AG04449 (cell line): ENCODE measurements at places on chromosomes 1 and 21.

- no peak for DNase-seq
These were observed 33.3 kb upstream of the PGBD5 start for GRCh38 chr1:230459465-230459864.

- DNase-seq: no peak
These were observed 351.0 kb downstream of the PDE4B start for GRCh38 chr1:66143651-66144050.

GRCh38 chr1:183517401-183517800 lies 45.1 kb downstream of the SMG7 start:
- no peak for DNase-seq

DNA sequence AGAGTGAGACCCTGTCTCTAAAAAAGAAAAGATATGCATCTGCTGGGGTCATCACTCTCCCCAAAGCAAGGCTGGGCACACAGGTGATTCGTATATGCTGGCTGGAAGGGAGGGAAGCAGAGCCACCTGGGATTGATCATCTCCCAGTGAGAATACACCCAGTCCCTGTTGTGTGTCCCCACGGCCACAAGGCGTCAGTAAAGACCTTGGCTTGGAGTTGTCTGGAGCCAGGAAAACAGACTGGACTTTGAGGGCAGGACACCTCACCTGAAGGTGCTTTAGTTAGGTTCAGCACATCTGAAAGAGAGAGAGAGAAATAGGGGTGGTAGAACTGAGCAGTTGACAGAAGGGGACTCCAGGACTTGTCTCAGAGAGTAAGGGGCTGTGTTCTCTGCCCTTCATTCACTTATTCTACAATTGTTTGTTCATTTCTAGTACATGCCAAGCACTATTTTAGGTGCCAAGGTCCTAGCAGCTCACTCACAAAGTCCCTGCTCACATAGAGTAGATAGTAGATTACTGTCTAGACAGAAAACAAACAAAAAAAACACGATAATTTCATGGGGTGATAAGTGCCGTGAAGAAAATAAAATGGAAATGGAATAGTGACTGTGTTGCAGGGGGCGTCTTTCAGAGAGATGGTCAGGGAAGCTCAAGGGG lies 13.5 kb downstream of the CITED4 start:
- no peak for DNase-seq

DNA sequence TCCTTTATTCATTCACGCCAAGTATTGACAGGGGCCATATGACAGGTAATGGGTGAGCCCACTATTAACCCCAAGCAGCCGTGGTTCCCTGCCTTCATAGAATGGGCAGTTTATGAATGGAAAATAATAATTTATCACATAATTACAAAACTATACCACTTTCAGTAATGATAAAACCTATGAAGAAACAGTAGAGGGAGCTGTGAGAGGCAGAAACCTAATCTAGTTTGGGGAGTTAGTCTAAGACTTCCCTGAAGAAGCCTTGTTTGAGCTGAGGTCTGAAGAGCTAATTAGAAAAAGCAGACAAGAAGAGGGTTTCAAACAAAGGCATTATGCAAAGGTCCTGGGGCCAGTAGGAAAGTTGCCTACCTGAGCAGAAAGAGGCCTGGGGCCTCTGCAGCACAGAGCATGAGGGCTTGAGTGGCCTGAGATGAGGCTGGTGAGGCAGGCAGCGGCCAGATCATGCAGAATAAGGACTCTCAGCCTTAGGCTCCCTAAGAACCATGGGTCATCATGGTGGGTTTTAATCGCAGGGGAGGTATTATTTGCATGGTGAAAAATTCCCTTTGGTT lies 142.8 kb downstream of the ATG4C start:
- DNase-seq: no peak

- DNase-seq: no peak
These were observed 91.0 kb downstream of the TEX35 start for GRCh38 chr1:178603926-178604325.

DNA sequence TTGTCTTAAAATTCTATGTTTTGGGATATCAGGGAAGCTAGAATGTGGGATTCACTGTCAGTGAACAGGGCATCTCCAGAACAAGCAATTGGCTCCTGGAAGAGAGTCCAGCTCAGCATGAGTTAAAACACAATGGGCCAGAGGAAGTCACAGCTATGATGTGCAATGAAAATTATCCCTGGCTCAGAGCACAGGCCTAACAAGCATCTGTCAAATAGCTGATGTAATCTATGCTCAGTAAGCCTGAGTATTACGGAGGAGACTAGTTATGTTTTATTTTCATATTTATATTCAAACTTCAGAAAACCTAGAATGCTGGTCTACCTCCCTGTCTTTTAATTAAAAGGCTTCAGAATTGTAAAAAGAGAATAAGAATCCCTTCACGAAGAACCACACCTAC lies 41.6 kb downstream of the PARP1 start:
- no peak for DNase-seq

DNA sequence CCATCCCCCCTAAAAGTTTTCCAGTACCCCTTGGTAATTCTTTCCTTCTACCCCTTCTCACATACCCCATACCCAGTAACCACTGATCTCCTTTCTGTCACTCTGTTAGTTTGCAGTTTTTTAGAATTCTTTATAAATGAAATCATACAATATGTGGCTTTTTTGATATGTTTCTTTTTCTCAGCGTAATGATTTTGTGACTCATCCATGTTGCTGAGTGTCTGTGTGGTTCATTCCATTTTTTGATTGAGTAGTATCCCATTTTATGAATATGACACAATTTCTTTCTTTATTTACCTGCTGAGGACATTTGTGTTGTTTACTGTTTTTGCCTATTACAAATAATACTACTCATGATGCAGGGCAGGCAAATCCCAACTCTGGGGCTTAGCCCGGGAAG lies 1605.3 kb downstream of the BRINP3 start:
- no peak for DNase-seq

DNA sequence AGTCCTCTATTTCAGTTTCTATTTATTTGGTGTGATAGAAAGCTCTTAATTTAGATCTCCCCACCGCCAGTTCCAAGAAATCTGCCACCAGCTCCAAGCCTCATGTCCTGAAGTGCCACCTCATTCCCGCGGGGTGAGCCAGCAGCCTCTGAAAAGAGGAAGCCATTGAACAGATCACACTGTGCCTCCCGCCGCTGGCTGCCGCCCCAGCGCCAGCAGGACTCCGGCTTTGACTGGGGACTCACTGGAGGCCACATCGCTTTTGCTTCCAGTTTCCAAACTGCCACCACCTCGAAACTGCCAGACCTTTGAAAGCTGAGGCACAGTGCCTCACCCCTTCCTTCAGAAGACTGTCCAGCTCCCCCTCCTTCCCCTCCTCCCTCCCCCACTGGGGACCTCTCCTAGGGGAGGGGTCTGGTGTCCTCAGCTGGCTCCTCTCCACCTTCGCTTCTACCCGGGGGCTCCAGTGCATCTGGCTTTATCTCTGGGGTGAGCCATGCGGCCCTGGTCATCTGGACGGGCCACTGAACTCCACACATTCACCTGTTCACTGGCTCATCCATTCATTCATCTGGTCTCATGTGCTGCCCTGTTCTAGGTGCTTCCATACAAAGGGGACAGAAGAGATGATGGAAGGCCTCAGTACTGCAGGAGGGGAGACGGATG lies 58.9 kb downstream of the VPS26C start:
- DNase-seq: no peak

- DNase-seq: no peak
These were observed 104.2 kb upstream of the ADAMTS5 start for GRCh38 chr21:27070861-27071670.

DNA sequence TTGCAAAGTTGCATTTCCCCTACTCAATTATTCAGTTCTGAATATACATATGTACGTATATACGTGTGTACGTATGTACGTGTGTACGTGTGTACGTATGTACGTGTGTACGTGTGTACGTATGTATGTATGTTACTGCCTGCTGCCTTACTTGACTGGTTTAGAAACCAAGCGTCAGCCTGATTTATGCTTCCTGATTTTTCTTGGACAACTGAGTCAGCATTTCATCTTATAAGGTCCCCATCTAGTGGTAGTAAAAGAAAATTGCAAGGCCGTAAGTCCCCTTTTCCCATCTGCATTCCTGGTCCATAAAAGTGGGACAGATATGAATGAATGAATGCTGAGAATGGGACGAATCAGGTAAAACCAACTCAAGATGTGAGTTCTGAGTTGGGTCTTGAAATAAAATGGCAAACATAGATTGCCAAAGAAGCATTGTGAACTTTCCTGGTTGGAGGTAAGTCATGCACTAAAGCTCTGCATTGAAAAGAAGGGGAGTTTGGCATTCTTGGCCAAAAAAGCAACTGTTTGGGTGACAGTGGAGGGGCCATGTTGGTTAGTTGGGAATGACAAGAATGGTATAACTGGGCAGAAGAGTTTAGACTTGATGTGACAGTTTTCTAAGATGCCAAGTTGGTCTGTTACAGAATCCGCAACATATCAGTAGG lies 76.4 kb upstream of the DNAH14 start:
- no peak for DNase-seq

DNA sequence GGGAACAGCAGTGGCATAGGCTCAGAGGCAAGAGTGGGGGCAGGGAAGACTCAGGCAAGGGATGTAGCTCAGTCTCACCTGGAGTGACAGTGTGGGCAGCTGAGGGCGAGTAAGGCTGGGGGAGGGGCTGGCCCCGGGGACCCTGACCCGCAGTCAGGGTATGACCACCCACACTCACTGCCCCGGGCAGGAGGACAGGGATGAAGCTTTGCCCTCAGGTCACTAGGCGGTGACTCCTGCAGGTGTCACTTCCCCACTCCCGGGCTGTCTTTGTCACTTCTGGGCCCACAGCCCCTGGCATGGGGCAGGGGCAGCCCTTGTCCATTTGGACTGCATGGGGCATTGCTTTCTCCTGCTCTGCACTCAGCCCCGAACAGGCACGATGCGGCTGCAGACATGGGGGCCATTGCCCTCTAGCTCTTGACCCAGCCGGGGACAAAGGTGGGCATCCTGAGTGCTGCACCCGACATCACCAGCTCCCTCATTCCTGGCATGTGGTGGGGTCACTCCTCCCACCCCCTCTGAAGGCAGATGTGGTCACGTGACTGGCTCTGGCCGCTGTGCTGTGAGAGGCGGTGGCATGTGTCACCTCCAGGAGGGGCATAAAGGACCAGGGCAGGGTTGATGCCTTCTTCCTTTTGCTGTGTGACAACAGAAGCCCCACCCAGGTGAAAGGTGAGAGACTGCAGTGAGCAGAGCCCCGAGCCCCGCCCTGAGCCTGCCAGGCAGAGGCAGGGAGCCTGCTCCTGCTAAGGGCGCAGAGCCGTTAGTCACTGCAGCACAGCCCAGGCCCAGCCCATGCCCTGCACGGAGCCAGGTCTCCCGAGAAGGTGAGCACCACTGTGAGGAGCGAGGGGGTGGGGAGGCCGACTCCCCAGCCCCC lies 66.0 kb downstream of the MATN1 start:
- no peak for DNase-seq
